ENCODE measurements at places on chromosomes 6 and 20.

GRCh38 chr6:55882718-55883569 is 7.6 kb upstream of the BMP5 start:
- no peak for DNase-seq

GRCh38 chr6:84633771-84634170 is 130.6 kb downstream of the TBX18 start:
- DNase-seq: no peak

GRCh38 chr6:33429750-33430052 is 9.8 kb downstream of the SYNGAP1 start:
- DNase-seq: peak; percentile 79

- no peak for DNase-seq
These were observed 22.3 kb upstream of the AVP start for GRCh38 chr20:3106658-3107463.

DNA sequence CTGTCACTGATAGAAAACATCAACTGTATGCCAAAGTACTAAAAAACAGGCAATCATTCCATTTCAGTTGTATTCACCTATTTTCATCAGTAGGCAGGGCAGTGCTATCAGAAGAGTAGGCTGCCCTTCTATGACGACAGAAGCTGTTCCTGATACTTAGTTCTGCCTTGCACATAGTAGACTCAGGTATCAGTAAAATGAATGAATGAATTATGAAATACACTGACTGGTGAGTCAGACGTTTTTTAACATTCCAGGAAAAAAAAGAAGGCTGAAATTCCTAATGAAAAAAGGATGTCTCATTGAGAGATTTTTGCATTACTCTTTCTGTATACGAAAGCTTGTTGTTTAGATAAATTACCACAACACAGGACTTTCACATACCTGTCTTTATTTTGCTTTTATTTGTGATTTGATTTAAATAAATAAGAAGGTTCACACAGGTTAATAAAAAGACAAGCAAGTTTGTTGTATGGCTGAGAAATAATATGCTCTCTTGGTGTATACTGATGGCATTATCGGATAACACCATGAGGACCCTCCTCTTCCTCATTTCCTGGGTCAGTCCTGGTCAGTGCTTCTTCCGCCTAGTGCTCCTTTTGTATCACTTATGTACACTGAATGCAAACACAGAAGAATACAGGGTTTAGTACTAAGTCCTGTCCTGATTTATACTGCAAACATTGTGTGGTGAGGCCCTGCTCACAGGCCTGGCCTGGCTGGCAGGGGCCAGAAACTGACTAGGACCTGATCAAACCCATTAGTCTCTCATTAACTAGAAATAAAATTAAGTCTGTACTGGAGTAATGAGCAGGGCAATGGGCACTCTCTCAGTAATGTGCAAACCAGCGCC is 39.4 kb upstream of the SPDEF start:
- no peak for DNase-seq

DNA sequence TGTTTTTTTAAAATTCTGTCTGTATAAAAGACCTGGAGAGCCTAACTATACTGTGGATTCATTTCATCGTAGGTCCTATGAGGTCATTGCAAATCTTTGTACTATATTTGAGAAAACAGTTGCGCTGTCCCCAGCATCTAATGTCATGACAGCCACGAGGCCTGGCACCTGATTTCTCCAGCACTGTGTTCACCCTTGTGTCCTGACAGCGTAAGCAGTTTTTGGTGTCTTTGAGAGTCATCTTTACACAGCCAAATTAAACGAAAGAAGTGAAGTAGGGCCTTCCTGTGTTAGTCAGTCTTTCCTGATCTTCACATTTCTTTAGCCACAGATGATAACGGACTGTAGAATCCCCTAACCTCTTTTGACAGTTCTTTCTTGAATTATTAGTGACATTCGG is 70.6 kb upstream of the PHACTR2 start:
- DNase-seq: no peak

Measured in CD4-positive, alpha-beta T cell treated with Interleukin-2 at 100 ng/mL for 4 hours (primary cell).